ENCODE measurements at places on chromosomes 2 and 18.

GRCh38 chr18:48161911-48162698 lies 231.6 kb upstream of the SMAD2 start:
- no peaks in the 10 kb centered on the region for H3K36me3 ChIP-seq
- H3K27ac ChIP-seq, result no peak overlapping the region
- peaks cover 13% of the 10 kb centered on the region for H3K4me1 ChIP-seq
- peaks cover 87% of the 10 kb centered on the region for H3K27me3 ChIP-seq
- no peak for DNase-seq

- no peak overlapping the region for H3K27ac ChIP-seq
- DNase-seq, result no peak
- H3K4me1 ChIP-seq, result peaks cover 13% of the 10 kb centered on the region
- H3K36me3 ChIP-seq, result peaks cover 40% of the 10 kb centered on the region
- no peaks in the 10 kb centered on the region for H3K27me3 ChIP-seq
These were observed 34.7 kb downstream of the C2orf74 start for GRCh38 chr2:61196671-61197070.

DNA sequence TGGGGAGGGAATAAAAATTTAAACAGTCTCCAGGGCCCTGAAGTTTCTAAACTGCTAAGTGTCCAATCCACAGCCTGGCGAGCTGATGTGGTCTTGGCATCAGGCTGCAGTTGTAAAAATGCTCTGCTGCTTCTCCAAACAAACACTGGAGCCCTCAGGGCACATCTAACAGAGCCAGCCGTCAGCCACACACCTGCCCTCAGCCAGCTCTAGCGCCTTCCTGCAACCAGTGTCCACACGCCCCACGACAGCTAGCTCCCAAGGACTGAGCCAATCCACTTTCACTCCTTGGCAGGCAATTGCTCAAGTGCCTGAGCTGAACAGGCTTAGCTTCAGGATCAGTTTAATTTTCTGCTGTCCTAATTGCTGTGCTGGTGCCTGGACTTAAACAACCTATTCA lies 446.4 kb upstream of the RAB12 start:
- DNase-seq, result no peak
- no peaks in the 10 kb centered on the region for H3K4me1 ChIP-seq
- no peak overlapping the region for H3K4me3 ChIP-seq
- no peaks in the 10 kb centered on the region for H3K27me3 ChIP-seq
- H3K36me3 ChIP-seq, result no peaks in the 10 kb centered on the region
- no peak overlapping the region for H3K27ac ChIP-seq

DNA sequence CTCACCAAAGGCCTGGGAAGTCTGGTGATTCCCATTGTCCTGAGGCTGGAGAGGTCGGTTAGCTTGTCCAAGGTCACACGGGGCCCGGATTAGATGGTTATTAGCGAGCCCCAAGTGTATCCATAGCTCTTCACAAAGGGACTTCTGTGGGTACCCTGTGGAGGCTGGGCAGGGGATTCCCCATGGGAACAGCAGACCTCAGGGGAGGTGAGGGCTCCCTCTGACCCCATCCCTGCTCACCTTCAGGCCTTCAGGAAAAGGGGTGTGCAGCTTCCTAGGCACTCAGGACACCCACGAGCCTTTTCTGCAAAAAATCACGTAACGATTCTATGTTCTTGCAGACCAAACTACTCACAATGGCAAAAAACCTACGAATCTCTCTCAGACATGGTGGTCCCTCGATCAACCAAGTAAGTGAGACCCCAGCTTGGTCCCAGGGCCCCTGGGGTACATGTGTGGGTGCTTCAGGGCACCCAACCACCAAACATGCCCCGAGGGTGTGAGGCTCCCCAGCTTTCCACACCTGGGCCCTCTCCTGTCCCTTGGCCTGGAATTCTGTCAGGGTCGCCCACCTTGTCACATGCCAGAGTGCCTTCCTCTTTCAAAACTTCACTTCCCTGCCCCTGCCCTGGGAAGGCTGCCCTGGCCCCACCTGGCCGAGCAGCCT lies 40.3 kb downstream of the PDIA6 start:
- H3K36me3 ChIP-seq, result no peaks in the 10 kb centered on the region
- peaks cover 4% of the 10 kb centered on the region for H3K27me3 ChIP-seq
- DNase-seq, result no peak
- no peaks in the 10 kb centered on the region for H3K4me1 ChIP-seq
- H3K27ac ChIP-seq, result no peak overlapping the region
- no peak overlapping the region for H3K4me3 ChIP-seq

- no peak for DNase-seq
- H3K4me1 ChIP-seq, result no peaks in the 10 kb centered on the region
- H3K27ac ChIP-seq, result no peak overlapping the region
These were observed 65.4 kb downstream of the HIBCH start for GRCh38 chr2:190254063-190254850.

GRCh38 chr2:213086050-213086449 lies 65.4 kb downstream of the IKZF2 start:
- H3K27me3 ChIP-seq, result no peaks in the 10 kb centered on the region
- H3K27ac ChIP-seq, result no peak overlapping the region
- no peak for DNase-seq
- H3K36me3 ChIP-seq, result no peaks in the 10 kb centered on the region
- no peak overlapping the region for H3K4me3 ChIP-seq
- H3K4me1 ChIP-seq, result no peaks in the 10 kb centered on the region

GRCh38 chr2:228675646-228676045 lies 494.2 kb upstream of the SPHKAP start:
- H3K4me1 ChIP-seq, result no peaks in the 10 kb centered on the region
- H3K4me3 ChIP-seq, result no peak overlapping the region
- H3K36me3 ChIP-seq, result no peaks in the 10 kb centered on the region

DNA sequence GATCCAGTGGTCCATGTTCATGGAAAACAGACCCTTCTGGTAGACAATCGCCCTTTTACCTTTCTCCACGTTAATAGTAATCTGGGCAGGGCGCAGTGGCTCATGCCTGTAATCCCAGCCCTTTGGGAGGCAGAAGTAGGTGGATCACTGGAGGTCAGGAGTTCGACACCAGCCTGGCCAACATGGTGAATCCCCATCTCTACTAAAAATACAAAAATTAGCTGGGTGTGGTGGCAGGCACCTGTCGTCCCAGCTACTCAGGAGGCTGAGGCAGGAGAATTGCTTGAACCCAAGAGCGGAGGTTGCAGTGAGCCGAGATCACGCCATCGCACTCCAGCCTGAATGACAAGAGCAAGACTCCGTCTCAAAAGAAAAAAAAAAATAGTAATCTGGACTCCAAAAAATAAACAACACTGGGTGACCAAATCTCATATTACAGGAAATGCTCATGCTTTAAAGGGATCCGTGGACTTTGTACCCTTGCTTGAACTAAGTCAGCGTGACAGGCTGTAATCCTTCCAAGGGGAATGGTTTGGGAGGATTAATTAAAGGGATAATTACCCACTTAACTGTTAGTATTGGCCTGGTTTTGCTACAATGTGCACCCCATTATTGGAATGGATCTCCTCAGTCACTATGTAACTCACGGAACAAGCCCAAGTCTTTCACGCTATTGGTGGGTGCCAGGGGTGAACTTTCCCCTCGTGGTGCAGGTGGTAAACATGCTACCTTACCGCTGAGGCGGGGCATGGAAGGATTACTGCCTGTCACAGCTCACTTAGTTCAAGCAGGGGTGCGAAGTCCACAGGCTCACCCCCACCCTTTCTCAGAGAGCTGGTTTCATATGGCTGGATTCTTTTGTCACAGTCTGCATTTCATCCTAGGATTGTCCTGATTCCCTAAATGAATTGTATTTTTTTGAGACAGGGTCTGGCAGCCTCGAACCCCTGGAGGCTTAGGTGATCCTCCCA lies 36.7 kb downstream of the PROC start:
- H3K27ac ChIP-seq, result no peak overlapping the region
- no peaks in the 10 kb centered on the region for H3K27me3 ChIP-seq
- H3K4me3 ChIP-seq, result no peak overlapping the region
- no peaks in the 10 kb centered on the region for H3K4me1 ChIP-seq
- H3K36me3 ChIP-seq, result no peaks in the 10 kb centered on the region

DNA sequence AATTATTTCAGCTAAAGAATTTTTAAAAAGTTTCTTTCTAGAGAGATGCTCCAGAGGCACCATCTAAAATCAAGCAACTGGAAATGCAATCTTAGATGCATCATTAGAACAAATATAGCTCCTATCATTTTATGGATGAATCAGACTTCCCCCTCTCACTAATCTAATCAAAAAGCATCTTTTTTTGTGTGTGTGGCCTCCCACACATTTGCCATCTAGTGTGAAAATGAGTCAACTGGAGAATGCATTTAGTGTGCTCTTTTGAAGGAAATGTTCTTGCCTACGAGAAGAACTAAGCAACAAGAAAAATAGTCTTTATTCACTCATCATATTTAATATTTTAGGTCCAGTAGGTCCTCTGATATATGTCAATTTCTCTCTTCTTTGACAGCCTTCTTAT lies 39.5 kb upstream of the FIGN start:
- H3K4me1 ChIP-seq, result no peaks in the 10 kb centered on the region
- no peaks in the 10 kb centered on the region for H3K36me3 ChIP-seq
- H3K27ac ChIP-seq, result no peak overlapping the region
- no peak for DNase-seq
- H3K27me3 ChIP-seq, result no peaks in the 10 kb centered on the region

DNA sequence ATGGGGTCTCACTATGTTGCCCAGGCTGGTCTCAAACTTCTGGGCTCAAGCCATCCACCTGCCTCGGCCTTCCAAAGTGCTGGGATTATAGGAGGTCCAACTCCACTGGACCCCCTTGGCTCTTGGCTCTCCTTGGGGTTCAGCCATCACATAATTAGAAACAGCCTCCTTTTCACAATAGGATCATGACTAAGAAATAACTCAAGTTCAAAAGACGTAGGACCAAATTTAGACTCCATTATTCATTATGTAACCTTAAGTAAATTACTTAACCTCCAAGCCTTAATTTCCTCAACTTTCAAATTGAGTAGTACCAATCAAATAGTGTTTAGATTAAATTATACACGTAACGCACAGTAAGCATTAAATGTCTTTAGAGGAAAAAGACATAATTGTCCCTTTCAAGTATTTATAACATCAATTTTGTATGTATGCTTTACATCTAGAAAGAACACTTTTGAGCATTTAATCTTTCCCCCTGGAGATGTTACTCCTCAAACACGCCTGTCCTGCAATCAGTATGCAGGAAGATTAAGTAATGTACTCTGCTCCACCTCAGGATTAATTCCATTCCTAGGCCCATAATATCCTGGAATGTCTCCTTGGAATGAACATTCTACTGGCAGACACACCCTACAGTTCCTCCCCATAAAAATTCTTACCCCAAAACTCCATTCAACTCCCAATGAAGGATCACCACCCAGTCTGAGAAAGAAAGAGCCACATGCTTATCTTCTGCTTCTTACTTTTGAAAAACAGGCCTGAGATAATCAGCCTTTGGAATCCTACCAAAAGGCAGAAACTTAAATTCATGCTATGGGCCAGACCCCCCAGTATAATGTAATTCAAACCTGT lies 49.1 kb downstream of the COBLL1 start:
- H3K4me3 ChIP-seq, result no peak overlapping the region
- H3K4me1 ChIP-seq, result no peaks in the 10 kb centered on the region
- H3K36me3 ChIP-seq, result no peaks in the 10 kb centered on the region
- no peaks in the 10 kb centered on the region for H3K27me3 ChIP-seq
- no peak for DNase-seq

DNA sequence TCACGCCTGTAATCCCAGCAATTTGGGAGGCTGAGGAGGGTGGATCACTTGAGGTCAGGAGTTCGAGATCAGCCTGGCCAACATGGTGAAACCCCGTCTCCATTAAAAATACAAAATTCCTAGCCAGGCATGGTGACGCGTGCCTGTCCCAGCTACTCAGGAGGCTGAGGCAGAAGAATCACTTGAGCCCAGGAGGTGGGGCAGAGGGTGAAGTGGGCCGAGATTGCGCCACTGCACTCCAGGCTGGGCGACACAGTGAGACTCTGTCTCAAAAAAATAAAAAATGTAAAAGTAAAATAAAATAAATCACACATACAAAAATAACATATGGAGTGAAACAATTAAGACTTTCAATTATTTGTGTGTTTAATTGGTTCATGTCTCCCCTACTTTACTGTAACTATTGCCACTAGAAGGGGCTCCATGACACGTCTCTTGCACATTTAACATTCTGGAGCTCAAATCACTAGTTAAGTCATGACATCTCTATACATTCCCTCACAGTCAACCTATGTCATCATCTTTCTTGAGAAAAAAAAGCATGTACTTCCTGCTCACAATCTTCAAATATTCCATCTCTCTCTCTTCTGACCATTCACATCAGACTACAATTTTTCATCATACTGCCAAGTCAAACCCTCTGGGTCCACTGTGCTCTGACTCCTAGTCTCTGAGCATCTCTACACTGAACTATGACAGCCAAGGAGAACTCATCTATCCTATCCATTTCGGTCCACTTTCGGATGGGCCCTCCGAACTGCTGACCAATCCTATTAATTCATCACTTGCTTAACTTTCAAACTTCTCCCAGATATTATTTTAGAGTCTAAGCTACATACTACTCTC lies 6.7 kb downstream of the GFPT1 start:
- no peak overlapping the region for H3K4me3 ChIP-seq
- DNase-seq, result no peak
- no peaks in the 10 kb centered on the region for H3K27me3 ChIP-seq

DNA sequence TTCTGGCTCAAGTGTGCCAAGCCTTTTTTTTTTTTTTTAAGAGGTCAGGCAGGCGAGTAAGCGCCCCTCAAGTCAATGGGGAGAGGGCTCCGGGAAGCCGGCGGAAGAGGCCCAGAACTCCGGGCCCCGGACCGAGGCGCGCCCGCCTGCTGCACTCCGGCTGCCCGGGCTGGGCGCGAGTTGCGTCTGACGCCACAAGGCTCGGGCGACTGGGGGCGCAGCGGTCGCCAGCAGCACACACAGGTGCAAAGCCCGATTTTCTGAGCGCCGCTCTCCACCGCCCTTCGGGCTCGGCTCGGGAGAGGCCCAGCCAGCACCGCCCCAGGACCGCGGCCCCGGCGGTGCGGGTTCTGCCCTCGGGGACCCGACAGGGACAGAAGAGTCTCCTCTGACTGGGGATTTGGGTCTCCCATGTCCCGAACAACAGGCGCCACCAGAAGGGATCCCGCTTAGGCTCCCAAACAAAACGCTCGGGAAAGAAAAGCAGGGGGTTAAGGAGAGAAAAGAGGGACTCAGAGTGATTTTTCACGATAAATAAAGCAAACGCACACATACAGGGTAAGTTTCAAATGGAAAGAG lies 787 bp downstream of the ERBB4 start:
- no peak overlapping the region for H3K4me3 ChIP-seq
- H3K27ac ChIP-seq, result no peak overlapping the region
- H3K4me1 ChIP-seq, result peaks cover 8% of the 10 kb centered on the region
- peaks cover 59% of the 10 kb centered on the region for H3K27me3 ChIP-seq

- no peaks in the 10 kb centered on the region for H3K4me1 ChIP-seq
- H3K27me3 ChIP-seq, result no peaks in the 10 kb centered on the region
- no peak overlapping the region for H3K4me3 ChIP-seq
- H3K36me3 ChIP-seq, result no peaks in the 10 kb centered on the region
- no peak overlapping the region for H3K27ac ChIP-seq
These were observed 365.1 kb upstream of the ETAA1 start for GRCh38 chr2:67032076-67032475.
